ENCODE measurements at places on chromosomes 16 and 17. TPM values are rescaled to one million over a fixed set of nuclear protein-coding genes. Genes with fewer than 3 reads are reported as not detected.

PRSS53 gene
- not detected for total RNA-seq

CCL8 gene
- total RNA-seq = not detected

TMIGD1 gene
- total RNA-seq = not detected

PPL gene
- total RNA-seq = 14.4 TPM

PTGES3L gene
- 1.2 TPM for total RNA-seq

DNA sequence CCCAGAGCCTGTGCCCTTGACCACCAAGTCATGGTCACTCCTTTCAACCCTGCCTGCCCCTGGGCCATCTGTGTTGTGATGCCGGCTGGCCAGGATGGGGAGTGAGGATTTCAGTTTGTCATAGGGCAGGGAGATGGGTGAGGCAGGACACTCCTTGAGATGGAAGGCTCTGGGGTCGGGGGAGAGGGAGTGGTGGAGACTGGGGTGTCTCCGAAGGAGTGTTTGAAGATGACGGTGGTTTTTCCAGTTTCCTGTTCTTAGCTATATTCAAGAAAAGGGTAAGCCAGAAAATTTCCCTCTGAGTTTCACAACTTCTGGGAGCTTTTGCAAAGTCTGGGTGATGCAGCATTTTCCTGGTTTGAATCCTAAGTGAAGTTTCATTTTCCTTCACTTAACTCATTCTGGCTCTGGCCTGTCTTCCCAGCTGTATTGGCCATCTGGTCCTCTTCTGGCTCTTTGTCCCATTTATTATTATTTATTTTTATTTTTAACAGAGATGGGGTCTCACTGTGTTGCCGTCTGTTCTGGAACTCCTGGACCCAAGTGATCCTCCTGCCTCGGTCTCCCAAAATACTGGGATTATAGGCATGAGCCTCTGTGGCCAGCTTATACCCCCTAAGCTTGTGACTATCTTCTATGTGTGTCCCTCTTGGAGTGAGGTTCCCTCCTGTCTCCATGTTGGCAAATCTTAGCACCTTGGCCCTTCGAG is 27.7 kb downstream of the ABCC1 start:
- H3K4me1 ChIP-seq = no peaks in the 10 kb centered on the region
- no peaks in the 10 kb centered on the region for H3K36me3 ChIP-seq
- no peaks in the 10 kb centered on the region for H3K27me3 ChIP-seq

DNA sequence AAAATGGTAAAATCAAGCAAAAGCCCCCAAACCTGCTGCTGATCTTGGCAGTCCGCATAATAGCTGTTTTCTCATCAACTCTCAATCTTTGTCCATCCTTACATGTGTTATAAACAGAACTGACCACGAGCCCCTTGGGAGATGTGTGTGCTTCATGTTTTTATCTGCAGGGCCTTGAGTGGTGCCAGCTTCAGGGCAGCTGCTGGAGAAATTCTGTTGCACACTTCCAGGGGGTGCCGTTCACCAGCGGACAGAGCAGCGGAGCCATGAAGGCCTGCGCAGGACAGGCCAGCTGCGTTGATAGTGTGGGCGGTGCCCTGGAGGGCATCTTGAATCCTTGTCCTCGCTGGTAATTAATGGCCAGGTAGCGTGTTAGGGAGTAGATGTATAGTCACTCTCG is 20.1 kb downstream of the MPRIP start:
- H3K4me3 ChIP-seq = no peak overlapping the region
- no peaks in the 10 kb centered on the region for H3K27me3 ChIP-seq
- H3K4me1 ChIP-seq = no peaks in the 10 kb centered on the region
- H3K36me3 ChIP-seq = no peaks in the 10 kb centered on the region

GRCh38 chr17:39014044-39014794 is 47.0 kb upstream of the FBXO47 start:
- no peak for DNase-seq
- H3K4me3 ChIP-seq = no peak overlapping the region
- no peaks in the 10 kb centered on the region for H3K4me1 ChIP-seq
- H3K27me3 ChIP-seq = no peaks in the 10 kb centered on the region
- peak overlapping the region; percentile 35 for H3K27ac ChIP-seq
- H3K36me3 ChIP-seq = no peaks in the 10 kb centered on the region

GRCh38 chr17:39339272-39339671 is 62.2 kb downstream of the FBXL20 start:
- no peaks in the 10 kb centered on the region for H3K4me1 ChIP-seq
- no peak overlapping the region for H3K4me3 ChIP-seq
- DNase-seq = no peak
- H3K27me3 ChIP-seq = no peaks in the 10 kb centered on the region
- H3K36me3 ChIP-seq = no peaks in the 10 kb centered on the region

DNA sequence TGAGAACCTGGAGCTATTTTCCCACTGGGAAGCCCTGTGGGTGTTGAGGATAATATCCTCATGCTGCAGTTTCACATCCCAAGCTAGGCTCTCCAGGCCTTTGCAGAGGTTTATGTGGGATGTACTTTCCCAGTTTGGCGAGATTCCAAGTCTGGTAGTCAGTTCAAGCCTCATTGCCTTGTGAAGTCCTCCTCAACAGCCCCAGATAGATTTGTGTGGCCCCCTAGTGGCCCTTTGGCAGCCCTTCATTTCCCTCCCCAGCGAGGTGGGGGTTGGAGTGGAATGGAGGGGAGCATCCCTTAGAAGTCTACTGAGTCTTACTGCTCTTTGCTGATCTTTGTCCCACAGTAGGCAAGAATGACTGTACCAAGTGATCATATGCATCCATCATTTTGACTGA is 137.9 kb downstream of the CDH11 start:
- H3K4me1 ChIP-seq = no peaks in the 10 kb centered on the region
- no peaks in the 10 kb centered on the region for H3K27me3 ChIP-seq
- DNase-seq = peak; percentile 30
- no peak overlapping the region for H3K4me3 ChIP-seq
- H3K27ac ChIP-seq = no peak overlapping the region
- H3K36me3 ChIP-seq = no peaks in the 10 kb centered on the region

DNA sequence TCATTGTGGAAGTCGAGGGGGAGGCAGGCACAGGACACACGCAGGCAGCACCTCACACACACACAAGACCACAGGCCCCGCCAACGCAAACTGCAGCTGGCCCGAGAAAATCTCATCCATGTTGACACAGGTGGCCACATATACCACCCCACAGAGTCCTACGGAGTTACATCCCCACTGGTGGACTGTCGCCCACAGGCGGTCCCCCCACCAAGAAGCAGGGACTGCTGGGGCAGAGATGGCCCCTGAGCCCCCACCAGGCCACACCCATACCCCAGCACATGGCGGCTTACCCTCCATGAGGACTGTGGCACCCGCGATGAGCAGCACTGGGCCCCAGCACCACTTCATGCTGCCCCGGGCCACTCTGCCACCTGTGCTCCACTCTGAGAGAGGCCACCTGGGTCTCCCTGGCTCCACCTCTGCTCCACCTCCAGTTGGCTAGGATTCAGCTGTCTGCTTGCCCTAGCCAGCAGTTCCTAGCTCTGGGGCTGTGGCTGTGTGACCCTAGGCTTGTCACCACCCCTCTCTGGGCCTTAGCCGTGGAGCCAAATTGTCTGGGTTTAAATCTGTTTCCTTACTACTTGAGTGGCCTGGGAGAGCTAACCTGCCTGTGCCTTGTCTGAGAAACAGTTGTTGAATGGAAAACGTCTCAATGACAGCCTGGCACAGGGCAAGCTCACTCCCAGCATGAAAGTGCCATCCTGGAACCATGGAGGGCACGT is at the start of gene PRSS53:
PRSS53 (minus strand) TSS at position 485 of the 725 bp plus-strand sequence; CDS start at position 351, 134 bp downstream.
- H3K4me1 ChIP-seq = no peaks in the 10 kb centered on the region
- DNase-seq = no peak
- no peaks in the 10 kb centered on the region for H3K27me3 ChIP-seq
- H3K27ac ChIP-seq = no peak within 1 kb of the TSS
- H3K36me3 ChIP-seq = no peaks in the 10 kb centered on the region
- H3K4me3 ChIP-seq = no peak within 1 kb of the TSS

GRCh38 chr17:45223539-45224528 is 2.1 kb downstream of the FMNL1 start:
- no peak overlapping the region for H3K4me3 ChIP-seq
- H3K36me3 ChIP-seq = no peaks in the 10 kb centered on the region
- H3K27ac ChIP-seq = no peak overlapping the region
- no peaks in the 10 kb centered on the region for H3K27me3 ChIP-seq

DNA sequence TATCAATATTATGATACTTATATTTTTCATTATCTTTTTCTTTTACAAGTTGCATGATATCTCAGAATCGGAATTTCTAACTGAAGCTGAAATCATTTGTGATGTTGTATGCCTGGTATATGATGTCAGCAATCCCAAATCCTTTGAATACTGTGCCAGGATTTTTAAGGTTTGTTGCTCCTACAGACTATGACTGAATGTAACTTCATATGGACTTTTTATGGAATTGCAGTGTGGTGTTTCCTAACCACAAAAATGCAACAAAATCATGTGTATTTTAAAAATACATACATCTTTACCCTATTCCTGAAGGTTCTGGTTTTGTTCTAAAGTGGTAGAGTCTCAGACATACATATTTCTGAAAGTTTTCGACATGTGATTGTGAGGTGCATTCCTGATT is 58.8 kb upstream of the RHBDL3 start:
- no peak for DNase-seq
- H3K4me3 ChIP-seq = no peak overlapping the region
- H3K36me3 ChIP-seq = no peaks in the 10 kb centered on the region
- H3K4me1 ChIP-seq = no peaks in the 10 kb centered on the region
- H3K27me3 ChIP-seq = no peaks in the 10 kb centered on the region
- no peak overlapping the region for H3K27ac ChIP-seq

Measured in uterus (tissue), 4 donors.